ENCODE measurements at places on chromosomes 12 and 14.

DNA sequence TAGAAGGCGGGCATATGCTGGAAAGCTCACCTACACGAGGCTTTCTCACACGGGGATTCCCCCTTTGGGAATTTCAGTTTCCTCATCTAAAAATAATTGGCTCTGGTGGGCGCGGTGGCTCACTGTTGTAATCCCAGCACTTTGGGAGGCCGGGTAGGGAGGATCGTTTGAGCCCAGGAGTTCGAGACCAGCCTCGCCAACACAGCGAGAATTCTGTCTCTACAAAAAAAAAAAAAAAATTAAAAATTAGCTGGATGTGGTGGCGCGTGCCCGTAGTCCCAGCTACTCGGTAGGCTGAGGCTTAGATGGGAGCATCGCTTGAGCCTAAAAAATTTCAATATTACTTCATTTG lies 400 bp upstream of the NDUFA12 start:
- no peak for ATAC-seq

DNA sequence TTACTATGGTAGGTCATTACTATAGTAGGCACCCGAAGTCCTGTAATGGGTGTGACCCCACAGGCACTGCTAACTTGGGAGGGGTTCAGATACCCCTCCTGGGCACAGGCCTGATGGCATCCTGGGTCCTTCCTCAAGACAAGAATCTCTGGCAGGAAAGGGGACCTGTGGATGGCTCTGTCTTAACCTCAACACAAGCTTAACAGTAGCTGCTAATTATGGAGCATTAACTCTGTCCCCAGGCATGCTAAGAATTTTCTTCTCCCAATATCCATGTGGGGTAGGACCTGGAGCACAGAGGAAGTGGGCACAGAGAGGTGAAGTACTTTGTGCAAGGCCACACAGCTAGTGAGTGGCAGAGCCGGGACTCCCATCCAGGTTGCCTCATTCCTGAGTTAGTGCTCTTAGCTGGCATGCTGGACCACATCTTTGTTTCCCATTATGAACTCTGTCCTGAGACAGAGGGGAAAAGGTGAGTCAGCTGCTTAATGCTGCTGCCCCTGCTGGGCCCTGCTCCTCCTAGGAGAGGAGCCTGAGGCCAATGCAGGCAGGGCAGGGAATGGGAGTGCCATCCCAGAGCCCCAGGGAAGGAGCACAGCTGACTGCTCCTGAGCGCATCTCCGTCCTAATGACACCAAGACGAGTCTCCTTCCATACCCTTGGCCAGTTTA lies 32.1 kb downstream of the GALNT16 start:
- peak; percentile 31 for ATAC-seq

DNA sequence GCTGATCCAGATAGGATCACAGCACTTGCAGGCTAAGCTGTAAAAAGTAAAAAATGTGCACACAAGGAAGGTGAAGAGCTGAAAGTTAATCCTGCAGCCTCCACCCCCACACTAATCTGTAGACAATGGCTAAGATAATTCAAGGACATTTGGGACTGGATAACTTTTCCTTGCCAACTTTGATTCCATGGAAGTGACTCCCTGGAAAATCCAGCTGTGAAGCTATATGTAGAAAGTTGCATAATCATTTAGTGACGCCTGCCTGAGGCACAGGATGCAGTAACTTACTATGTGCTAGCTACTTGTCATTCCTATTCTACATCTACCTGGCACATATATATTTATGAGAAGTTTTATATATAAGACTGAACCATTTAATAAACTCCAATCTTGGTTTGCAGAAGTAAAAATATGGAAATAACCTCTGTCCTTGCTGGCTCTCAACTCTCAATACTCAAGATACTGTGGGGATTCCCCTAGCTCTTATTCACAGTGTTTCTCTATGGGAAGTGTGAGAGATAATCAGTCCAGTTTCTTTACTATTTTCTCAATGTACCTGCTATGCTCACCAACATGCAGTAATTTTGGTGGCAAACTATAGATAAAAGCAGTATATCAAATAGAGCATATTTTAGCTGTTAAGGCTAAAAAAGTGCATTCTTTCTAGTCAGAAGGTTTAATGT lies 14.8 kb downstream of the LDHB start:
- ATAC-seq = no peak

DNA sequence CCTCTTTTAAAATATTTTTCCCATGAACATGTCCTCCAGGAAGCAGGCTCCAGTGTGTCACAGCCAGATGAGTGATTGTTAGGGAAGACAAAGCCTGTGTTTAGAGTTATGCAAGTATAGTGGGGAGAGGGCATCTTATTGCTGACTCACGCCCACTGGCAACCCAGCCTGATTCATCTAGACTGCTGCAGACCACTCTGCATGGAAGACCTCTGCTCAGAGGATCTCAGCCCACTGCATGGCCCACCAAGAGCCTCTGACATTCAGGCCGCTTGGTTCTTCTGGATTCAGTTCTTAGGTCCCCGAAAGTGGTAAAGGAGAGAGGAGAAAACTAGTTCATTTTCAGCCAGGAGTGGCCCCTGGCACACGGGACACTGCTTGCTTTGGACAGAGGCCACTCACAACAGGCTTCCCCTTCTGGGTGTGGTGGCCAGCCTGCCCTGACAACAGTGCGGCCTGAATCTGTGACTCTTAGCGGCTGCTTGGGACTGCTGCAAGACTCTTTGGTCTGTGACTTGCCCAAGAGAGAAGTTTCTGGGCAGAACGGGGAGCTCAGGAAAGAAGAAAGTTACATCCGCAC lies 266.3 kb downstream of the ZFP36L1 start:
- no peak for ATAC-seq

DNA sequence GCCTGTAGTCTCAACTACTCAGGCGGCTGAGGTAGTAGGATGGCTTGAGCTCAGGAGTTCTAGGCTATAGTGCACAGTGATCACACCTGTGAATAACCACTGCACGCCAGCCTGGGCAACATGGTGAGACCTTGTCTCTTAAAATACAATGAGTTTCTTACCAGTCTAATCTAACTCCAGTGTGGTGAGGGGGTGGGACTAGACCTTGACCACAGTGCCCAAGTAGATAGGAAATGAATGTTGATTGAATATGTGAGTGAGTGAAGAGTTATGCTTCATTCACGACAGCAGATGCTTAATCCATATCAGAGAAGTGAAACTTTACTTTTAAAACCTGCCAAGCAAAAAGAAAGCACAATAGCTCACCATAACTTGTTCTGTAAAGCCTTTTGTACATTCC lies 11.2 kb upstream of the AK7 start:
- ATAC-seq = no peak

GRCh38 chr12:84463741-84464495 lies 448.7 kb downstream of the SLC6A15 start:
- peak; percentile 76 for ATAC-seq

GRCh38 chr12:41514907-41515306 lies 326.8 kb downstream of the PDZRN4 start:
- peak; percentile 70 for ATAC-seq

DNA sequence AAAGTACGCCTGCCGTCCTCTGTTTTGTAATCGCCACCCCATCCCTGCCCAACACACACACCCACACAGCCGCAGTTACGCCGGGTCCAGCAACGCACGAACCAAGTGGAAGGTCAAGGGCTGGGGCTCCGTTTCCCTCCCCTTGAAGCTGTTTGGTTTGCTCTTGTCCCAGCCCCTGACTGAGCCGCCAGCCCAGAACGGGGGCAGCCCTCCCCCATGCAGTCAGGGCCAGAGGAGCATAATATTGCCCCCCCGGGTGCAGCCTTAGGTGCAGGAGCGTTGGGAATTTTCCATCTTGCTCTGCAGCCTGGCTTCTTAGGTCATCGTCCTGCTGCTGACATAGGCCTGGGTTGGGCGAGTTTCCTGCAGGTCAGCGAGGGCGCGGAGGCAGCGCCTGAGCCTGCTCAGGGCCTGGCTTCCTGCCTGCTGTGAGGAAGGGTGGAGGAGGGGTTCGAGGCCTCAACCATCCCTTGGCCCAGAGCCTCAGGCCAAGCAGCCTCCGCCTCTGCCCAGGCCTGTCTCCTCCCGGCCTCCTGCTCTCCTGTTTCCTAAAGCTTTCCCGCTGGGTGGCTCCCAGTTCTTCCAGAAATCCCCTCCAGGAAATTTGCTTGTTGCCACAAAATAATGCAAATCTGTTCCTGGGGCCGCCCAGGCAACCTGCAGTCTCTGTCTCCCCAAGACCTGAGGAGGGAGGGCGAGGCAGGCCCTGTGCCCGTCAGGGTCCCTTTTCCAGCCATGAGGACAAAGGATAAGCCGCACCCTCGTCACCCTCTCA lies 44.5 kb downstream of the PSMA6 start:
- ATAC-seq = no peak

- ATAC-seq = no peak
Measured at GRCh38 chr12:84484798-84485197, 427.8 kb downstream of the SLC6A15 start.

DNA sequence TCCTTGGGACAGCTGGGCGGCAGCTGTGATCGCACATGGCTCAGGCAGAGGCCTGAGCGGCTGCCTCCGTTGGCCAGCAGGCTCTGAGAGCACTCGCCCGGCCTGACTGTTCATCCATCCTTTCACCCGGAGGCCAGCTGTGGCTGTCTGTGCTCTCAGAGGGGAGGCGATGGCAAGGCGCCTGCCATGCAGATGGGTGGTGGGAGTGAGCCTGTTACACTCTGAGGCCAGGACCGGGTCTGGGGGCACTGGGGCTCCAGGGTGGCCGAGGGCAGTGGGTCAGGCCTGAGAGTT lies 292.3 kb downstream of the TMEM121 start:
- no peak for ATAC-seq

DNA sequence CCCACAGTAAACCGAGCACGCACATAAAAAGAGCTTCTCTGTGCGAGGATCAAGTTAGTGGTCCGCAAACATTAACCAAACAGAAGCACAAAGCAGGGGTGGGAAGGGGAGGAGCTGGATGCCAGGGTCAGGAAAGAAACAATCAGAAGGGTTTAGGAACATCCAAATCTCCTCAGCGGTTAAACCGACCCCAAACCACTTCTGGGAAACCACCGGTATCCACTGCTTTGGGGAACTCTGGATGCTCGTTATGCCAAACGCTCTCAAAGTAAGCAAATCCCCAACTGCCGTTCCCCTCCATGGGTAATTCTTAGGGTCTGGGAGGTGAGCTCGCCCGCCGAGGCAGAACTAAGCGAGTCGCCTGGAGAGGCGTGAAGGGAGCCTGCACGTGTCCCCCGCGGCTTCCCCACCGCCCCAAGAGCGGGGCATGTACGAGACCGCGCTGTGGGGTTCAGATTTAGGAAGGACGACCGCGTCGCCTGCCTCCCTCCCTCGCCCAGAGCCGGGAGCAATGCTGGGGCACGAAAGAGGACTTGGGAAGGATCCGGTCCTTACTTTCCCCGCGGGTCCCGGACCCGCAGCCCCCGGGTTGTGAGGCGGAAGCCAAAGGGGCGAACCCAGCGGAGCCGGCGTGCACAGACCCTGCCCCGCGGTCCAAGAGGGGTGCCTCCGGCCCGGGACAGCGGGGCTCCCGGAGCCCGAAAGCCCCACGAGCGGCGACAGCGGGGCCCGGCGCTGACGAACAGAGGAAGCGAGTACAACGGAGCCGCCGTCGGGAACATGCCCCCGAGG lies 711 bp downstream of the SBNO1 start:
- ATAC-seq = peak; percentile 27

DNA sequence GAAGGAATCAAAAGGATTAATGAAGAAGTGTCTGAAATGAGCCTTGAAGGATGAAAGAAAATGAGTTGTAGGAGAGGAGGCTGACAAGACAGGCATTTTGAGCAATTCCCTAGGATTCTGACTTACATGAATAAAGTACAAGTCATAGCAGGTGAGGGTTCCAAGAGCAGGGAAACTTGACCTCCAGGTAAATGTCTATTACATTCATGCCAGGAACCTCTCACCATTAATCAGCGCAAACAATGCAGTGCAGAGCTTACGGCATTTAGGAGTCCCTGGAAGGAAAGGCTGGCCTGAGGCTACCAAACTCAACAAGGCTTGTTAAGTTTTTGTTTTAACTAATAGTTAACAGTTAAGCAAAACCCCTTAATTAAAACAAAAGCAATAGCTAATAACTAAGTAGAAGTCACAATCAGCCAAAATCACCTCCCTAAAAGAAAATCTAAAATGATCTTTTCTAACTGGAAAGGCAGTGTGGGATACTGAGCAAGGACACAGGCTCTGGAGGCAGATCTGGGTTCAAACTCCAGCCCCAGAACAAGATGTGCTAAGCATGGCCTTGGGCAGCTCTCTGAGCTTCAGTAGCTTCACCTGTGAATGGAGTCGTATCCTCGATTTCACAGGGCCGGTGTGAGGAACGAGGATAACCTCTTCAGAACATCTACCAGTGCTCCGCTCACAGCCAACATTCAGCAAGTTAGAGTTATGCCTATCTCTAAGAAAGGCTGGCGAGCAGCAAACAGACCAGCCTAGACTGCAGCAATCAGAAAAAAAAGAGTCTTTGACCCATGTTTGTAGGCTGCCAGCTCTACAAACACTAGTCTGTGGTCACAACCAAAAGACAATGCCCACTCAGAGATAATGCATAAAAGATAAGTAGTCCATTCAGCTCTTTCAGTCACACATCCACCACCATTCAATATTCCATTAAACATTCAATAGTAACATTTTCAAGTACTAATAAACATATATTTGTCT lies 16.9 kb downstream of the PPTC7 start:
- ATAC-seq = no peak

DNA sequence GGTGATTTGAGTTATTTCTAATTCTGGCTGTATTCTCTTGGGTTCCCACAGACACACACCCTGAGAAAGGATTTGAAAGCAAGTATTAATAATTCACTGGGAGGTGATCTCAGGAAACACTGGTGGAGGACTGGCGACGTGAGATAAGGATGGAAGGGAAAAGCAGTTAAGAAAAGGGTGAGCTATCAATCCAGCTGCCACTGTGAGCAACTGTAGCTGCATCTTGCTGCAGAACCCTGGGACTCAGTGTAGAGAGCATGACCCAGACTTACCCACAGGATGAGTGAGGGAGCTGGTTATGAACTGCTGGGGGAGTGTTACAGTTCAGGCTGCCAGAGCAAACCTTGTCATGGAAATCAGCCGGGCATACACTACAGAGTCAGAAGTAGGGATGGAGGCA lies 71.9 kb downstream of the RESF1 start:
- ATAC-seq = peak; percentile 47

GRCh38 chr12:116924558-116925453 lies 14.1 kb downstream of the FBXW8 start:
- ATAC-seq = peak; percentile 89

DNA sequence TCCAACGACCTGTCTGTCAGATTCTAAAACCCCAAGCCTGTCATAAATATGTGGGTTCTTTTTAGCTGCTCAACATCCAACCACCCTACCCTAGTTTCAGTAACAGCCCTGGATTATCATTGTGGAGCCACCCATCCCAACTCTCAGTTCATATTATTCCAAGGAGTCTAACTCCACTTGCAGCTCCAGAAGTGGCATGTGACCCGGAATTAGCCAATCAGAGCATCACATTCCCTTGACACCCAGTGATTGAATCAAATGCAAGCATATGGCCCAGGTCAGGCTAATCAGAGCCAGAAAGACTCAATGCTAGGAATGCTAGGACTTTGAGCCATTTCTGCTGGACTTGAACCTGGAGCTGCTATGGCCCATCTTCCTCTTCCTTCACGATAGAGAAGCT lies 17.1 kb upstream of the HSP90B1 start:
- ATAC-seq = no peak

- ATAC-seq = no peak
Measured at GRCh38 chr14:104928391-104929133, 3.9 kb downstream of the PLD4 start.
